ENCODE measurements at places on chromosomes 5 and 9.
A peak's percentile ranks its signal among the peaks of the same experiment; 100 is the strongest.

DNA sequence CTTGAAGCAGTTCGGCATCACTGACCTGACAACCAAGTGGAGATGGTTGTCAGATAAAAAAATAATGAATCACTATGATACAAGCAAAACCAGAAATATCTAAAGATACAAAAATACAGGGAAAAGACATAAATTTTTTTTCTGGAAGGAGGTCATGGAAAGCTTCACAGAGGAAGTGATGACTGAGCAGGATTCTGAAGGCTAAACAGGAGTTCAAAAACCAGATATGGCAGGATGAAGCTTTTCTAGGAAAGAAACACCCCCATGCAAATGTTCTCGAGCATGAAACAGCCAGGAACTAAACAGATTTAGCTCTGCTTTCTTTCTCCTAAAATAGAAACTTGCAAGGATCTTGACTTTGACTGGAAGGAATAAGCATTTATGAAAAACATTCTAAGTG lies 60.7 kb upstream of the IFNE start:
- no peak for DNase-seq

DNA sequence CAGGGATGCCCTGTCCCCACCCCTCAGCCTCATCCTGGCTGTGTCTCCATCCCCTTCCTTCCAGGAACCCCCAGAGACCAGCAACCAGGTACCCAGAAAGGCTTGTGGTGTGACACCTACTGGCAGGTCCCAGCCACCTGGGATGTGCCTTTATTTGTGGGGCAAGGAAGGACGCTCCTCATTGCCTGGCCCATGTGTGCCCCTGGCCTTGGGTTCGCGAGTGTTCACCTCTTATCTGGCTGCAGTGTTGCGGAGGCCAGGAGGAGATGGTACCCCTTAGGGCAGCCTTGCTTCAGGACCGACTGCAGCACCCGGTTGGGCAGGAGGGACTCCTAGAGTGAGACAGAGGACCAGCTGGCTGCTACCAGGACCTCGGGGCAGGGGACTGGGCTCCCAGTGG lies 8.8 kb downstream of the C9orf50 start:
- DNase-seq: no peak

- no peak for DNase-seq
Measured at GRCh38 chr5:169917500-169917899, 62.8 kb downstream of the INSYN2B start.

DNA sequence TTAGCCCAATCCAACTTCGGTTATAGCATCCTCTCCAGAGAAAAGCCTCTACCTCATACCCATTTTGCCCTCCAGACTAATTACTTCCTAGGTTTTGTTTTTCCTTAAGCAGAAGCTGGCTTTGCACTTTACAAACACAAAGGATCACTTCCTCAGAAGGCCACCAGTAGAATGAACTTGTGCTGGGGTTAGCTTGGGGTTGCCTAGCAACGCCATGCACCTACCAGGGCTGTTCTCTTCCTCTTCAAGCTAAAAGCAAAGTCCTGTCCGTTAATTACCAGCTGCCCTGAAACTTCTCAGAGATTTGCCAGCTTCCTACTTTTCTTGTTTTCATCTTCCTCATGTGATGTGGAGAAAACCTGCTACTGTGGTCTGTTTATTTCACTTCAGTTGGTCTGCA lies 132.0 kb upstream of the WWC1 start:
- peak; percentile 8 for DNase-seq

GRCh38 chr9:4375424-4376200 lies 75.7 kb upstream of the GLIS3 start:
- DNase-seq: peak; percentile 3

DNA sequence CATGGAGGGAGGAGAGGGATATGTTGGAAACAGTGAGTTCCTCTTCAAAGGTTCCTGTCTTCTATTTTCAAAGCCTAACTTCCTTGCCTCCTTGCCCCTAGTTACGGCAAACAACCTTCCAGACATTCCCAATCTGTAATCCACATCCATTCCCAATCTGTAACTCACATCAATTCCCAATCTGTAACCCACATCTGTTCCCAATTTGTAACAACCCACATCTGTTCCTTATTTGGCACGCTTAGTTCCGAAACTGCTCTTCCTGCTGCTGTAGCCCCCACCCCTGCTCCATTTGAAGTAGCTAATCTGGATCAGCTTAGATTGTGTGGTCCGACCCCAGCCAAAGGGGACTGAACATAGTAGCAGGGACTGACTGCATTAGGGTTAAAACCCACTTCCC lies 23.9 kb upstream of the IDNK start:
- no peak for DNase-seq

All from CD4-positive, alpha-beta T cell treated with Interleukin-10 for 1 hour (primary cell).